CD8-positive, alpha-beta T cell (primary cell): ENCODE measurements at places on chromosomes 7 and 10.

DNA sequence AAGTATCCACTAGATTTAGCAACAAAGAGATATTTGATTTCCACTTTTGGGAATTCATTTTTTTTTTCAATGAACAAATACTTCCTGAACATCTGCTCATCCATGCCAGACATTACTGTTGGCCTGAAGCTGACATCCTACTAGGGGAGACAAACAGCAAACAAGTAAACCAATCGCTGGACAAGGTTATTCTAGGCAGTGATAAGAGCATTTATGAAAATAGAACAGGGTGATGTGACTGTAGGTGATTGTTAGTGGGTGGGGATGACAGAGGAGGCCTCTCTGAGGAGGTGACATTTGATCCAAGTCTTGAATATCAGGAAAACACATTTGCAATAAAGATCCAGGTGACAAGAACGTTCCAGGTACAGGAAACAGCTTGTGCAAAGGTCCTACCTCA is 89.1 kb upstream of the FAM180A start:
- DNase-seq: no peak

DNA sequence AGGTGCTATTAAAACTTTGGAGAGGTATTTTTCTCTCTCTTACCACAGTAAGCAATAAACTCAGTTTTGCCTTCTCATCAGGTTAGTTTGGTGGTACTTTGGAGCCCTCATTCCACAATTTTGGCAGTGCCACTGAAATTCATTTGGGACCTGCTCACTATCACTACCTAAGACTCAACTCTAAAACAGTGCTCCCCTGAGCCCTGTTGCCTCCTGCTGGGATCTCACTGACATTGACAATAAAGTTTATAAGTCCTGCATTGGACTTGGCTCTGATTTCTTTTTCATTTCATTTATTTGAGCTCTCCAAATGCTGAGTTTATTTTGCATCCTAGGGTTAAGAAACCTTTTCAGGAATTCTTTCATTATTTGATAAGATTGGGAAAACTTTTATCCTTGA is 130.8 kb upstream of the HPS1 start:
- no peak for DNase-seq

DNA sequence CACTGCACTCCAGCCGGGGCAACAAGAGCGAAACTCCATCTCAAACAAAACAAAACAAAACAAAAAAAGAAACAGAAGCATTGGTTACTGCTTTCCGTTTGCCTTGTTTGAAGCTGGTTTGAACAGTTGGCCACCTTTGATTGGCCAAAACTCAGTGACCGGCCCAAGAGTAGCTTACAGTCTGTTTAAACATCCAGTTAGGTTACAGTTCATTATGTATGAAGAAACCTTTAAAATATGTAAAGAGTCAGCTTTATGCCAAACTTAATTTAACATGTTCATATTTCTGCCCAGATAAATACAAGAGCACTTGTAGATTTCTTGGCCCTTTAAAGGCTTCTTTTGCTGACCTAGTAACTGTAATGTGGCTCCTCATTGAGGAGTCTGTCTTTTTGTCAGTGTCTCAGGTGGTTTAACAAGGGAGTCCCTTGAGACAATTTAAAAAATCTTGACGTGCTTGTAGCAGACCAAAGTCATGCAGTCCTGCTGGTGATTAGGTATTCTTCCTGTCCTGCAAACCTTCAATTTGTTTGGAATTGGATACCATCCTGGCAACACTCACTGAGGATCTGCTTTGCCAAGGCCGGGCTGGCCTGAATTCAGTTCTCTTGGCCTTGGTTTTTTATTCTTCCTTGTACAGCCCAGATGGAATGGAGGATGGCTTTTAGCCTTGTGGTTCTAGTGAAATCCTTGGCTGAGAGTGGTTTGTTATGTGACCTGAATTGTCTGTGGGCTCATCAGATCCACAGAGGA is 128.9 kb downstream of the PLXDC2 start:
- no peak for DNase-seq

- no peak for DNase-seq
Measured at GRCh38 chr7:157660971-157661610, 324.3 kb downstream of the DNAJB6 start.

DNA sequence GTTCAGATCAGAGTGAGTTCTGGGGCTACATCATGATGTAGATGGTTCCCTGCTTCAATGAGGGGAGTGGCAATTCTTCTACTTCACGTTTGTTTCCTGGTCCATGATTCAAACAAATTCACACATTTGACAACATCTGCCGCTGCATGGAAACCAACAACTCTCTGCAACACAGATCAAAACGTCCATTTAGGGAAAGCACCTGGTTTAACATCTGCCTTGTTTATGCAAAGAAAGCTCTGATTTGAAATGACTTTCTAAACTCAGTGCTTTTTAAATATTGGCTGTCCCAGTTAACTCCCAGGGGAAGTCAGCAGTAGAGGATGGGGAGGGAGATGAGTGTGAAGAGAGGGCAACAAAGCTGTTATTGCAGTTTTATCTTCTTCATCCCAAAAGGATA is 93.8 kb downstream of the GAD2 start:
- no peak for DNase-seq

GRCh38 chr10:110151971-110152370 is 55.4 kb upstream of the MXI1 start:
- DNase-seq: no peak

- no peak for DNase-seq
Measured at GRCh38 chr10:14698111-14698828, 76.4 kb downstream of the FAM107B start.

- no peak for DNase-seq
Measured at GRCh38 chr7:51275532-51275931, 41.1 kb downstream of the COBL start.

- DNase-seq: no peak
Measured at GRCh38 chr10:87760195-87760905, 57.7 kb downstream of the ATAD1 start.

- no peak for DNase-seq
Measured at GRCh38 chr10:34797155-34797554, 17.9 kb downstream of the PARD3 start.

DNA sequence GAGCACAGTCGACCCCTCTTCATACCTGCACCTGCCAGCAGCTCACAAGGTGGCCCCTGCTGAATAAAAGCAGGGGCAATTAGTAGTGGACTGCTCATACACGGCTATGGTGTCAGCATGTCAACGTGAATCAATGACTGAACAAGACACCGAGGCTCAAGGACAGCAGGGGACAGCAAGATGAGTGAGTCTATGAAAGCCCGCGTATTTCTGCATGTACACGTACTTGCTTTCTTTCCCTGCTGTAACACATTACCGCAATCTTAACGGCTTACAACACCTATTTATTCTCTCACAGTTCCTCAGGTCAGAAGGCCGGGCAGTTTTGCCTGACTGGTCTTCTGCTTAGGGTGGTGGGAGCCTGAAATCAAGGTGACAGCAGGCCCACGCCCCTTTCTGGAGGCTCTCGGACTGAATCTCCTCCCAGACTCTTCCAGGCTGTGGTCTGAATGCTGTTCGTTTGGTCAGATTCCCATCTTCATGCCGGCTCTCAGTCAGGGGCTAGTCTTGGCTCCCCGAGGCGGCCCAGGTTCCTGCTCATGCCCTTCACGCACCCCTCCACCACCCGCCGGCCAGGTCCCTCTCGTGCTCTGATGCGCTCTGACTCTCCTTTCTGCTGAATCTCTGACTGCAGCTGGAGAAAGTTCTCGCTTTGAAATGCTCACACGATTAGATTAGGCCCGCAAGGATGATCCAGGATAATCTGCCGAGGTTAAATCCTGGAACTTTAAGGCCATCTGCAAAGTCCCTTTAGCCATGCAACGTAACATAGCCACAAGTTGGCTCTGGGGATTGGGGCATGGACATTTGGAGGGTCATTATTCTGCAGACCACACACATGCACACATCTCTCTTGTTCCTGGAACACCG is 7.8 kb upstream of the PPP2R2D start:
- DNase-seq: no peak

GRCh38 chr7:134920026-134920753 is 66.1 kb upstream of the AGBL3 start:
- no peak for DNase-seq

DNA sequence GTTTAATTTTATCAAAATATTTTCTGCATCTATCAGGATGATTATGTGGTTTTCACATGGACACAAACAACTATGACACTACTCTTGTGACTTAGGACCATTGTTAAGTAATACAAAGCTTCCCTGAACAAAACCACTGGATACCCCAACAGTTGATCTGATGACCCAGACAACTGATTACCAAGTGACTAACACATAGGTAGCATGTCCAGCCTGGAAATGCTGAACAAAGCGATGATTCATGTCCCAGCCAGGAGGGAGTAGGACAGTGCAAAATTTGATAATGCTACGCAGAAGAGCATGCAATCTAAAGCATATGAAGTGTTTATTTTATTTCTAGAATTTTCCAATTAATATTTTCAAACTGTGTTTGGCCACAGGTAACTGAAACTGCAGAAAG is 8.9 kb upstream of the PNLIP start:
- no peak for DNase-seq

DNA sequence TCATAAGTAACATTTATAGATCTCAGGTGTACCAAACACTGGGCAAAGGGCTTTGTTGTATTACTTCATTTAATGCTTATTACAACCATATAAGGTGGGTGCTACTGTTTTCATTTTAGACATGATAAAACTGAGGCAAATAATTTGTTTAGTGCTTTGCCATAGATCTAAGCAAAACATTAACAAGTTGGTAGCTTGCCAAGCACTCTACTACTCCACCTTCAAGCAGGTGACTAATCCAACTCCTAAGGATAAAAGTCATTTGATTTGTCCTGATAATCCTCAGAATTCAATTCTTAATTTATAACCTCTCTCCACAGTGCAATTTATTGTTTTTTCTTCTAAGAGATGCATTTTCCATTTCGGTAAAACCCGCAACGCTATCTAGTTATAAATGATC is 646.4 kb downstream of the GRM8 start:
- DNase-seq: no peak

GRCh38 chr10:60029475-60029874 is 123.1 kb upstream of the CCDC6 start:
- no peak for DNase-seq

DNA sequence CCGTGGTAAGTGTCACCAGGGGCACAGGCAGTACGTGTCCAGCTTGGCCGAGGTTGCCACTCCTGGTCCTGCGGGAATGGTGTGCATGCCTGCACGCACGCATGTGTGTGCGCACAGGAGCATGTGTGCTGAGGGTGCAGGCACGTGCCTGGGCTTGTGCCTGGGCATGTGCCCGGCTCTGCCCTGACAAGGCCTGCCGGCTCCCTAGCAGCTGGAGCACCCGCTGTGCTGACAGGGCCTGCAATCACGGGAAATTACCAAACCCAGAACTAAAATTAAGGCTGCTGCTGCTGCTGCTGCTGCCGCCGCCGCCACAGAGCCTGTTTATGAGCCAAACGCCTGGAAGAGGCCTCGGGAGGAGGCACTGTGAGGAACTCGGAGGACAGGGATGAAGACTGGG is 28.7 kb downstream of the GHRHR start:
- no peak for DNase-seq

DNA sequence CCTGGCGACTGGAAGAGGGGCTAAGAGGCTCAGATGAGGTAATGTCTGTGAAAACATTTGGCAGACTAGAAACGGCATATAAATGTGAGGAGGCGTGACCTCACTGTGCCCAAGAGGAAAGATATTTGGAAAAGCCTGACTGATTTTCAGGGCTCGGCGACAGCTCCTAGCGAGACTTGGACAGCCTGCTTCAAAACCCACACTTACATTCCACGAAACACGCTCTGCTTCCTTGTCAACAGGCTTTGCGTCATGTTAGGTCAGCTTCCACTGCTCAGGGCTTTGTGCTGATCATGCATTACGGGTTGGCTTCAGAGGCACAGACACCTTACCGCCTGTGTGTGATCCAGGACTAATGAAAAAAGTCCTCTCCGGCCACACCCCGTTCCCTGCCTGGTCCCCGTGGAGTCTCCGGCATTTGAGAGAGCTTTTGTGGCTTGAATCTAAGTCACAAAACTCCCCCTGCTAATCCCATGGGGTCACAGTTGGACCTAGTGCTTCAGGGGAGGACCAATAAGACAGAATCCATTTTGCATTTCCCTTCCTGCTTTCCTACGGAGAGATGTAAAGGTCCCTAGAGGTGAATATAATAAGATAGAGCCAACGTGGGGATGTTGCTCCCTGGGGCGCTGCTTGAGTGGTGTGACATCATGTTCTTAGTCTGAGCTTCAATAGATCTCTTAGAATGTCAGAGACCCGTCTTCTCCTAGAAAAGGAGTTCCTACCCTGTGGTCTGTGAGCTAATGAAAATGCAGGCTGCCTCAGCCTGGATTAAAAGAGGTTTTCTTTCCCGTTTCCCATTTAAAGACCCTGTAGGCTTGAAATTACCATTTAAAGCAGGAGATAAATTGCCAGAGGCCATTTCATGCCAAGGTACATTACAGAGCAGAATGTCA is 25.5 kb downstream of the FGFBP3 start:
- no peak for DNase-seq

DNA sequence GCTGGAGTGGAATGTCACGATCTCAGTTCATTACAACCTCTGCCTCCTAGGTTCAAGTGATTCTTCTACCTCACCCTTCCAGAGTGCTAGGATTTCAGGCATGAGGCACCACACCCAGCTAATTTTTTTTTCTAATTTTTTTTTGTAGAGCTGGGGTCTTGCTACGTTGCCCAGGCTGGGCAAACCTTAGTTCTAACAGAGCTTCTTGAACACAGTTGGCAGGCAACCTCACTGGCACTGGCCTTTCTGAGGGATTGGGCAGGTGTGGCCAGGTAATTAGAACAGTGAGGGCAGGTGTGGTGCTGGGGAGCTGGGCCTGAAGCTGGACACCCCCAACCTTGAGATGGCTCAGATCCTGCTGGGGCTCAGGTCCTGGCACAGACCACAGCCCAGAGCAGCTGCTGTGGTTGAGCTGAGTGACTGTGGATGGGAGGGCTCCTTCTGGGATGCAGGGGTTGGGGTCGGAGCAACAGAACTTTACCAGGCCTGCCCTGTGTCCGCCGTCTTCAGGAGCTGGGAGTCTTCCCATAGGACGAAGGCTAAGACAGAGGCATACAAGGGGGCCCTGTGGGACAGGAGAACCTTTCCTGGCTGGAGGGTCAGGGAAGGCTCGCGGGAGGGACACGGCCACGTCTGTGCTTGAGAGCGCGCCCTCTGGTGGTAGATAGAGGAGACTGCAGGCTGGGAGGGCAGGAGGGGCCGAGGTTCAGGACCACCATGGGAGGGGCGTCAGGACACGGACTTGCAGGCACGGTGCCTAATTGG is 48.2 kb downstream of the COL26A1 start:
- peak; percentile 43 for DNase-seq

DNA sequence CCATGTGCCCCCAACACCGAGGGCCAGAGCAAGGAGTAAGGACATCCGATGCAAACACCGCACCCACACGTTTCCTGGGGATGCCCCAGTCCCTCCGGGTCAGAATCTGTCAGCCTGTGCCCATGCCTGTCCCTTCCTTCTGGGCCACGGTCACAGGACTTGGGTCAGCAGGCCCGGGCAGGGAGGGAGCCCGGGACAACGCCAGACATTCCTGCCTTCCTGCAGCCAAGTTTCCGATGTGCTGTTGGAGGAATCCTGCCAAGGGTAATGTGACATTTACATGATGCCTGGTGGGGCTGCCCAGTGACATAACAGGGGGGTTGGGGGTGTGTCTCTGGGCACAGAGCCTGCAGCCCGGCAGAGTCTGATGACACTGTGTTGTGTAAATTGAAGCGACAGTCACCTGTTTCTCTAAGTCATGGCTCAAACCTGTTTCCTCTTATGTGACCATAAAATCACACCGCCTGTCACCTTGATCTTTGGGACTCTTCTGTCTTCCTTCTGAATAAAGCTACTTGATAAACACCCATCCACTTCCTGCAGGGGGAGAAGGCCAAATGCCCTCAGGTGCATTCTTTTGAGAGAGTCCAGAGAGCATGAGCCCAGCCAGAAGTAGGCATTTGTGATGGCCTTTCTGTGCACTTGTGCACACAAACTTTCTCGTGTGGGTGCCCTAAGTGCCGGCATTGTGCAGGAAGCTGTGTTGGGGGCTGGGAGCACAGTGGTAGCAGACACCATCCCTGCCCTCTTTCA is 175.3 kb upstream of the RHEB start:
- no peak for DNase-seq
